Activated CD4-positive, alpha-beta T cell treated with anti-CD3 and anti-CD28 coated beads, Interleukin-2, amount 50 U/mL, for 24 hours (primary cell): ENCODE measurements at places on chromosomes 2 and 18.

DNA sequence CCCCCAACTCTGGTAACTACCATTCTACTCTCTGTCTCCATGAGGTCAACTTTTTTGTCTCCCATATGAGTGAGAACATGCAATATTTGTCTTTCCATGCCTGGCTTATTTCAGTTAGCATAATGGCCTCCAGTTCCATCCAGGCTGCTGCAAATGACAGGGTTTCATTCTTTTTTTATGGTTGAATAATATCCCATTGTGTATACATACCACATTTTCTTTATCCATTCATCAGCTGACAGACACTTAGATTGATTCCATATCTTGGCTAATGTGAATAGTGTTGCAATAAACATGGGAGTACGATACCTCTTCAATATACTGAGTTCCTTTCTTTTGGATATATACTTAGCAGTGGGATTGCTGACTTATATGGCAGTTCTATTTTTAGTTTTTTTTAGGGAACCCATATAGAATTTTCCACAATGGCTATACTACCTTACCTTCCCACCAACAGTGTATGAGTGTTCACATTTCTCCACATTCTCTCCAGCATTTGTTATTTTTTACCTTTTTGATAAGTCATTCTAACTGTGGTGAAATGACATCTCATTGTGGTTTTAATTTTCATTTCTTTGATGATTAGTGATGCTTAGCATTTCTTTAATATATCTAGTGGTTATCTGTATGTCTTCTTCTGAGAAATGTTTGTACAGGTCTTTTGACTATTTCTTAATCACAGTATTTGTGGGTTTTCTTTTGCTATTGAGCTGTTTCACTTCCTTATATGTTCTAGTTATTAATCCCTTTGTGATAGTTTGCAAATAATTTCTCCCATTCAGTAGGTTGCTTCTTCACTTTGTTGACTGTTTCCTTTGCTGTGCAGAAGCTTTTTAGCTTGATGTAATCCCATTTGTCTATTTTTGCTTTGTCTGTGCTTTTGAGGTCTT, 112.2 kb downstream of the SRBD1 start:
- no peak for DNase-seq

GRCh38 chr2:160289126-160289525, 89.1 kb upstream of the ITGB6 start:
- no peak for DNase-seq

- DNase-seq, result no peak
Measured at GRCh38 chr2:102925003-102925402, 163.2 kb downstream of the TMEM182 start.

GRCh38 chr18:49677762-49678413, 116.0 kb downstream of the LIPG start:
- DNase-seq, result no peak

GRCh38 chr2:178105566-178105965, 6.7 kb upstream of the RBM45 start:
- DNase-seq, result no peak

GRCh38 chr2:20168048-20168726, 56.7 kb downstream of the SDC1 start:
- no peak for DNase-seq

DNA sequence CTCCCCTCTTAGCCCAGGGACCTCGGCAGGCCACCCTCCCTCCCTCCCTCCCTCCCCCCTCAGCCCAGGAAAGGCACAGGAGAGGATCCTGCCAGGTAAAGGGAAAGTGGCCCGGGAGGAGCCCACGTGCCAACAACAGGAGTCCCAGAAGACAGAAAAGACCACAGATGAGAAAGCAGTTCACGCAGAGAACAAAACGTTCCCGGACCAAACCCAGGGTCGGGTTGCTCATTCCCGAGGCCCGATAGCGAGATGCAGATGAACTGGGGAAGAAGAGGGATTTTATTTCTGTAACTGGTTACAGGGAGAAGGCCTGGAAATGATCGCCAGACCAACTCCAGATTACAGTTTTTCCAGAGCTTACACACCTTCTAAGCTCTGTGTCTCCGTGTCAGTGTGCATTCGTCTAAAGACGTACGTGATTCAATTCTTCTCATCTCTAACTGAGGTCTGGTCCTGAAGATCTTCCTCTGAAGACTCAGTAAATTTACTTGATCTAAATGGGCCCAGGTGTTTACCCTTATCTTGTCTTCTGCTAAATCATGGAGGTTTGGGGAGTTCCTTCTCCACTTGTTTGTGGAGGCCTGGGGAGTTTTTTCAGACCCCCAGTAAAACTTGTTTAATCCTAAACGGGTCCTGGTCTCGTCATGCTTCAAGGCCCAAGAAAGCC, 807 bp upstream of the NEU4 start:
- DNase-seq, result no peak

DNA sequence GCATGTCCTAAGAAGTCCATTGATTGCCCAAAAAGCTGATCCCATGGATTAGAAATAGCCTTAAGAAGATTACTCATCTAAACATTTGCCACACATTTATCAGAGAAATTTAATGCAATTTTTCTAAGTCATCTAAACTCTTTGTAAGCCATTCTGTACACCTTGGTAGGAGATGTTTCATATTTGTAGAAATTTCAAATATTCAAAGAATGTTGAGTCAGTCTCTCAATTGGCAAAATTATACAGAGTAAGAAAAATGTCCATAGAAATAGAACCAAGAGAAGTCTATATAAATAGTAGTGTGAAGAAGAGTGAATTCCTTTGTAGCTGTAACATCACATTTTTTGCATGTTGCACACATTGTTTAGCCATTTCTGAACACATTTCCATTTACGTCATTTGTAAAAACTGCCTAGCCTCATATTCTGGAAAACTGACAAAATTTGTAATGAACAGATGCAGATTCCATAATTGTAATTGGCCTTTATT, 128.6 kb downstream of the MSTN start:
- DNase-seq, result no peak

- no peak for DNase-seq
Measured at GRCh38 chr18:41858761-41859555, 96.1 kb upstream of the PIK3C3 start.

GRCh38 chr2:14340703-14341102, 291.8 kb upstream of the LRATD1 start:
- DNase-seq, result no peak

DNA sequence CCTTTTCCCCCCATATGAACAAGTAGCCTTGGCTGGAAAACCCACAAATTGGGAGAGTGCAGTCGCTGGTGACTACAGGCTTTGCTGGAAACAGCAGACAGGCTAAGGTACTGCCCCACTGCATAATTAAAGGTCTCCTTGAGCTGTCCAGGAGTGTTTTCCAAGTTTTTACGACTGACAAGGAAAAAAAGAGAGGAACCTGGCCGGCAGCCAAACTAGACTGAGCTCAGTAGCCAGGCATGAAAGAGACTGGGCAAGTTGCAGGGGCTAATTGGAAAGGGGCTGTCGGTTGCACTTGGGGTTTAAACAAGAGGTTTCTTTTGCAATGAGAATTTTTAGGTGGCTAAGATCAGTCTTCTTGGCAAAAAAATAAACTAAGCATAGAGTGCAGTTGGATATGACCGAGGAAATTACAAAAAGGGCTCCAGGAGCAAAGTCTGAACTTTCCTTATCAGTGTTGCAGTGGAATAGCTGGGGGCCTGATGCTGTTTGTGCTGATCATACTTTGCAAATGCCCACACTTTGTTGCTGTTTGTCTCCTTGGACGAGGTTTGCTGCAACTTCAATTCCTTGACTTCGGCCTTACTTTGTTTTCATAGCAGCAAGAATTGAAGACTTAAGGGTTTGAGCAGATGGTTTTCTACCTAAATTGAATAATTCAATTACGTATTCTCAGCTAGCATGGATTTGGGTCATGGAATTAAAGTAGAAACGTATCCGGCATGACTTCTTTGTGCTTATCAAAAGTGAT, 2.1 kb downstream of the GULP1 start:
- no peak for DNase-seq
